ENCODE measurements at places on chromosomes 12 and 14.
A peak's percentile ranks its signal among the peaks of the same experiment; 100 is the strongest.

DNA sequence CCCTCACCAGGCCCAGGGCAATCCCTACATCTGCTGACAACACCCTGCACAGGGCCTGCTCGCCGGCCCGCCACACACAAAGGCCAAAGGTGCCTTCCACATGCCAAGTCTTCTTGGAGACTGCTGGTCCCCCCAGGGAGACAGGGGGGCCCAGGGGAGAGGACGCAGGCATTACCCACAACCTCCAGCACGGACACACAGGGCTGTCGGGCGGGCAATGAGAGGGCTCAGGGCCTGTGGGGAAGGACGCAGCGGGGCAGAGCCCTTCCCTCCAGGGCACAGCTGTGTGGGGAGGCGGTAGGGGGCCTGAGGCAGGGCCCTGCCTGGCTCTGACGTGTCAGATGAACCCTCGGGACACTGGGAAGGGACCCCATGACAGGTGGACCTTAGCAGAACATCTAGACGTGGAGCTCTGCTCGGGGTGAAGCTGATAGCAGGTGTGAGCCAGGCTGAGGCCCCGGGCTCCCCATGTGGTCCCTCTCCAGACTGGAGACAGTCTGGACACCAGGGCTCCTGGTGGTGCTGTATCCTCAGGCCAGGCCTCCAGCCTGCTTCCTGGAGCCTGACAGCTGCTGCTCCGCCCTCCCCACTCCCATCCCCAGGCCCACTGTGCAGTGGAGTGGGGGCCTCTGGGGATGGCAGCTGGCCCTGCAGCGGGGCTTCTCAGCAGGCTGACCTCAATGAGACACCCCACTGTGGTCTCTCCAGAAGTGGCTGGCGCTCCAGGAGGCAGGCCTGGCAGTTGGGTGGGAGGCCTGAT is 31.6 kb upstream of the NUDT14 start:
- no peak for DNase-seq

DNA sequence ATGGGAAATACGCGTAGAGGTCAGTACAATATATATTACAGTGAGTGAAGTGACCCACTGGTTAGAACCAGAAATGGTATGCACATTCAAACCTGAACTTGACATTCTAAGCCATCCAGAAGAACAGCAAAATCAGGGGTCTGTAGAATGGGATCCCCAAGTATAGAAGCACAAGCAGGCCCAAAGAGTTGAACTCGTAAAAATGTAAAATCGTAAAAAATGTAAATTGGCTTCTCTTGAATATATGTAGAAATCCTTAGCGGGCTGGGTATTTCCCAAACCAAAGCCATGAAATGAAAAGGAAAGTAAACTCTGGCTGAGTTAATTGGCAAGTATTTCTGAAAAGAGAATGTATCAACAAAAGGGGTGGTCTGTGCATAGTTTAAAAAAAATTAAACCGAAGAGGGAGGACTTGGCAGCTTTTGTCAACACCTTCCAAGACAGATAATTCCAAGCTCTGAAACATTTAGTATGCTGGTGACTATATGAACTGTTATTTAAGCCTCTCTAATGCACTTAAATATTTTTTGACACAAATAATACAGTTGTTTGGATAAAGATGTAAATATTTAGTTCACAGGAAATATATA is 1505.6 kb upstream of the FLRT2 start:
- no peak for DNase-seq

DNA sequence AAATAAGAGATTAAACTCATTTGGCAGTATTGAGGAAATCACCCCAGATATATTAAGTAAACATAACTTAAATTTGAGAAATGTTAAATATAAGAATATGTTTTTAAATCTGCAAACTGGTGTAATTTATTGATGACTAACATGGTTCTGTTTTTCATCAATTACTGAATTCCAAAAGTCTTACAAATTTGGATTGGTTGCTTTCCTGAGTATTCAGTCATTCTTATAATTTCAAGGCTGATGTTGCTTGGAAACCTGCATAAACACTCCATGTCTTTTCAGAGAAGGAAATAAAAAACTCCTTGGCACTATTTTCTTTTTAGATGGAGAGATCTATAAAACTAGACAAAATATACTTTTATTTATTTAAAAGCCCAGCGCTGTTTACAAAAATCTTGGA is 71.7 kb downstream of the NOVA1 start:
- DNase-seq: no peak

- no peak for DNase-seq
These were observed 1630.4 kb upstream of the SEL1L start for GRCh38 chr14:83164016-83164415.

DNA sequence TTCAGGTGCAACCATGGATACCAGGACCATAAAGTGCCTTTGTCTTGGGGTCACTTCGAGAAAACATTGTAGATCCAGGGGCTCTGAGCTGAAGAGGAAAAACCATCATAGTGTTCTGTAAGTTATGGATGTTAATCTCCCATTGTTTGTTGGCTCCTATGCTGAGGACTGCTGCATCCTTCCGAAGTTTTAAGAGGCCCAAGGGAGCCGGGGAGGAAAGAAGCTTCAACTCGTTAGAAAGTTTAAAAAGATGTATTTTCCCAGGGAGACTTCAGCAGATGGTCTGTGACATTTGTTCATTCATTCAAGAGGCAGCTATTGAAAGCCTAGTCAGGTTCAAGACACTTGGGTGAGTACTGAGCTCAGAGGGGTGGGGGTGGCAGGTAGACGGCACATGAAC is 378.8 kb upstream of the TBX3 start:
- no peak for DNase-seq

- DNase-seq: no peak
These were observed 12.9 kb downstream of the BRI3BP start for GRCh38 chr12:125006365-125006764.

- no peak for DNase-seq
These were observed 20.2 kb downstream of the FGD4 start for GRCh38 chr12:32419520-32419960.

- no peak for DNase-seq
These were observed 492.9 kb upstream of the NOVA1 start for GRCh38 chr14:27090716-27091115.

- DNase-seq: no peak
These were observed 8.0 kb downstream of the KRT82 start for GRCh38 chr12:52398176-52398575.

DNA sequence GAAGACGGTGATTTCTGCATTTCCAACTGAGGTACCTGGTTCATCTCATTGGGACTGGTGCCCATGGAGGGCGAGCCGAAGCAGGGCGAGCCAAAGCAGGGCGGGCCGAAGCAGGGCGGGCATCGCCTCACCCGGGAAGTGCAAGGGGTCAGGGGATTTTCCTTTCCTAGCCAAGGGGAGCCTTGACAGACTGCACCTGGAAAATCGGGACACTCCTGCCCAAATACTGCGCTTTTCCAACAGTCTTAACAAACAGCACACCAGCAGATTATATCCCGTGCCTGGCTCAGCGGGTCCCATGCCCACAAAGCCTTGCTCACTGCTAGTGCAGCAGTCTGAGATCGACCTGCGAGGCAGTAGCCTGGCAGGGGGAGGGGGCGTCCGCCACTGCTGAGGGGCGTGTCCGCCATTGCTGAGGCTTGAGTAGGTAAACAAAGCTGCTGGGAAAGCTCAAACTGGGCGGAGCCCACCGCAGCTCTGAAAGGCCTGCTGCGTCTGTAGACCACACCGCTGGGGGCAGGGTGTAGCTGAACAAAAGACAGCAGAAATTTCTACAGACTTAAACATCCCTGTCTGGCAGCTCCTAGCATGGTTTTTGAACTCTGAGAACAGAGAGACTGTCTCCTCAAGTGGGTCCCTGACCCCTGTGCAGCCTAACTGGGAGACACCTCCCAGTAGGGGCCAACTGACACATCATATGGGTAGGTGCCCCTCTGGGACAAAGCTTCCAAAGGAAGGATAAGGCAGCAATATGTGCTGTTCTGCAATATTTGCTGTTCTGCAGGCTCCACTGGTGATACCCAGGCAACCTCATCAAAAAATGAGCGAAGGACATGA is 77.2 kb downstream of the BAZ1A start:
- DNase-seq: peak; percentile 39

DNA sequence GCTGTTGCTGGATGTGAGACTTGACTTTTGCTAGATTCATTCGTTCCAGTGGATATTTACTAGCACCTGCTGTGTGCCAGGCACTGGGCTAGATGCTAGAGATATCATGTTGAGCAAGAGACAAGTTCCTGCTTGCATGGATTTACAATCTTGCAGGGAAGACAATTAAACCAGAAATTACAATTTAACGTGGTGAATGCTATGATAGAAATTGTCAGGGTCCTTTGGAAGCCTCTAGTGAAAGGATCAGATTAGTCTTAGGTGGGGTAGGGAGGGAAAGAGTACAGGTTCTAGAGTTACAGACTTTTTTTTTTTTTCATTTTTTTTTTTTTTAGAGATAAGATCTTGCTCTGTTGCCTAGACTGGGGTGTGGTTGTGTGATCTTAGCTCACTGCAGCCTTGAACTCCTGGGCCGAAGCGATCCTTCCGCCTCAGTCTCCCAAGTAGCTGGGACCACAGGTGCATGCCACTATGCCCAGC is 36.7 kb downstream of the SPATS2 start:
- DNase-seq: no peak

DNA sequence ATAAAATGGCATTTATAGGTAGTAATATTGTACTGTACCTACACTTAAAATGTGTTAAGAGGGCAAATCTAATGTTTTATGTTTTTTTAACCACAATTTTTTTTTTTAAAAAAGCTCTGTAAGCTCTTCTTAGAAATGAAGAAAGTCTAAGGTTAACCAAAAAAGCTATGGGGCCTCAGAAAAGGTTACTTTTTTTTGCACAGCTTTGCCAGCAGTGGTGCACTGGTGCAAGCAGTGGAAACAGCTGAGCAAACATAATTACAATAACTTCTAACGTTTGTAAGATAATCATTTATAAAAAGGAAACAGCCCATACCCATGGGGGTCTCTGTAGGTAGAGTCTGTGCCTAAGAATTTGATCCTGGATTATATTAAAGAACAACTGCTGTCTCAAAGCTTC is 85.1 kb upstream of the NID2 start:
- no peak for DNase-seq

DNA sequence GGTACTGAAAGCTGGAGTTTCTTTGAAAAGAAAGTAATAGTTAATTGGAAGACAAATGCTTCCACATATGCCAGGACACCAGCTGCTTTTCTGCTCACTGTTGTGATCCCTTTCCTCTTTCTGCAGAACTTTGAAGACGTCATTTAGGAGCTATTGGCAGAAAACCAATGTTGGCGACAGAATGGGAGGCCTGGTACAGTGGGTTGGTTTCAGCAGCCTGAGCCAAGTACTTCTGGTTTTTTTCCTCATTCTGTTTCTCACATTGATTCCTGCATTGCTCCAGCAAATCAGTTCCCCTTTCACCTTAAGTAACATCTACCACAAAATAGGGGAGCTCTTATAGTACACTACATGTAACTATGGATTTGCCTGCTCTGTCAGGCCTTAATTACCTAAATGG is 96.9 kb downstream of the FIGNL2 start:
- DNase-seq: no peak

GRCh38 chr12:10408842-10409241 is 715 bp downstream of the KLRC4 start:
- no peak for DNase-seq

GRCh38 chr12:130826151-130826801 is 12.8 kb downstream of the STX2 start:
- peak; percentile 45 for DNase-seq

All from SHP77 (cell line).